ENCODE measurements at places on chromosomes 12 and 14. TPM values are rescaled to one million over a fixed set of nuclear protein-coding genes. Genes with fewer than 3 reads are reported as not detected.

- H3K27ac ChIP-seq, result no peak overlapping the region
- no peak overlapping the region for H3K4me3 ChIP-seq
- H3K36me3 ChIP-seq, result no peaks in the 10 kb centered on the region
- H3K4me1 ChIP-seq, result no peaks in the 10 kb centered on the region
- peaks cover 10% of the 10 kb centered on the region for H3K27me3 ChIP-seq
- no peak for DNase-seq
Measured at GRCh38 chr14:71764701-71765382, 167.4 kb upstream of the RGS6 start.

DNA sequence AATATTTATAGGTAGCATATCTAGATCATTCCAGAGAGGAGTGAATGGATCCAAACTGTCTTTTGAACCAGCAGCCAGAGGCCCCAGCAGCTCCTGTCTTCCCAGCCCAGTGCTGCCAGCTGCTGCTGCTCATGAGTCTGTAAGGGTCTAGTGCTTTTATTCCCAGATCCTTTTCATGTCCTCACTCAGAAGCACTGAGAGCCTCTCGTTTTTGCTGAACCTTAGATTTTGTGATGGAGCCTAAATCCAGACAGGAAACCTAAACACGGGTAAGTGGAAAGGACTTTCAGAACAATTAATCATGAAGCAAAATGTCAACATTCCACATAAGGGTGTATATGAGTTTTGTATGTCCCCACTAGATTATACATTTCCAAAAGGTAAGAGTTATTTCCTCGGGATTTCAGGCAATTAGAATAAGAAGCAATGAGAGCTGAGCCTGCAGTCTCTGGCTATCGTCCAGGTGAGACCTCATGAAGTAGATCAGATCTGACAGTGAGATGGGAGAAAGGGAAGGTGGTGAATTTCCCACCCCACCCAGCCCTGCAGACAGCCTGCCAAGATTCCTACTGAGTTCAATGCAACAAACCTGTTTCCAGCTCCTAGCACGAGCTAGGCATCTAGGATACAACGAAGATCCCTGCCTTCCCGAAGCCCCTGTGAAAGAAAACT is 84.4 kb downstream of the NINJ2 start:
- no peak for DNase-seq
- H3K27me3 ChIP-seq, result no peaks in the 10 kb centered on the region
- H3K36me3 ChIP-seq, result no peaks in the 10 kb centered on the region
- H3K4me3 ChIP-seq, result no peak overlapping the region

DNA sequence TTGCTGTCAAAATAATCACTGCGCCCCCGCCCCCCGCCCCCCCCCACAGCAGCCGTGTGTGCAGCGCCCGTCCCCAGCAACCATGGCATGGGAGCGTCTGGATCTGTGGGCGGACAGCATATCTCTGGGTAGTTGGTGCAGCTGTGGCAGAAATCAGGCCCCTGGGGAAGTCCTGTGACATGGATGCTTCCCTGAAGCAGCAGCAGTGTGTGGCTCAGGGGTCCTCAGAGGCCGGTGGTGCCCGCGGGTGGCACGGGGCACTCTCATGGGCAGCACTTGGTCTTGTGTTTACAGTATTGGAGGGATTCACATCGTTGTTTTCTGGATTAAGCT is 19.2 kb downstream of the XRCC3 start:
- no peak for DNase-seq
- H3K36me3 ChIP-seq, result peaks cover 12% of the 10 kb centered on the region
- no peak overlapping the region for H3K27ac ChIP-seq
- no peaks in the 10 kb centered on the region for H3K27me3 ChIP-seq

GRCh38 chr12:90546511-90546910 is 408.5 kb downstream of the CCER1 start:
- no peaks in the 10 kb centered on the region for H3K27me3 ChIP-seq
- no peaks in the 10 kb centered on the region for H3K36me3 ChIP-seq
- no peak overlapping the region for H3K4me3 ChIP-seq
- H3K4me1 ChIP-seq, result no peaks in the 10 kb centered on the region
- no peak for DNase-seq
- no peak overlapping the region for H3K27ac ChIP-seq

Gene RTN1
- not detected for total RNA-seq

Gene FAM161B
- 1.1 TPM for total RNA-seq

Gene CEBPE
- 0.19 TPM for total RNA-seq
